ENCODE measurements at places on chromosomes 5 and 9. TPM values are rescaled to one million over a fixed set of nuclear protein-coding genes. Genes with fewer than 3 reads are reported as not detected.

DNA sequence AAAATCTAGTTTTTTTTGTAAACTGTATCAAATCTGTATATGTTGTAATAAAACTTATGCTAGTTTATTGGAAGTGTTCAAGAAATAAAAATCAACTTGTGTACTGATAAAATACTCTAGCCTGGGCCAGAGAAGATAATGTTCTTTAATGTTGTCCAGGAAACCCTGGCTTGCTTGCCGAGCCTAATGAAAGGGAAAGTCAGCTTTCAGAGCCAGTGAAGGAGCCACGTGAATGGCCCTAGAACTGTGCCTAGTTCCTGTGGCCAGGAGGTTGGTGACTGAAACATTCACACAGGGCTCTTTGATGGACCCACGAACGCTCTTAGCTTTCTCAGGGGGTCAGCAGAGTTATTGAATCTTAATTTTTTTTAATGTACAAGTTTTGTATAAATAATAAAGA, 24.3 kb downstream of the HMGCR start:
- no peak for DNase-seq

DNA sequence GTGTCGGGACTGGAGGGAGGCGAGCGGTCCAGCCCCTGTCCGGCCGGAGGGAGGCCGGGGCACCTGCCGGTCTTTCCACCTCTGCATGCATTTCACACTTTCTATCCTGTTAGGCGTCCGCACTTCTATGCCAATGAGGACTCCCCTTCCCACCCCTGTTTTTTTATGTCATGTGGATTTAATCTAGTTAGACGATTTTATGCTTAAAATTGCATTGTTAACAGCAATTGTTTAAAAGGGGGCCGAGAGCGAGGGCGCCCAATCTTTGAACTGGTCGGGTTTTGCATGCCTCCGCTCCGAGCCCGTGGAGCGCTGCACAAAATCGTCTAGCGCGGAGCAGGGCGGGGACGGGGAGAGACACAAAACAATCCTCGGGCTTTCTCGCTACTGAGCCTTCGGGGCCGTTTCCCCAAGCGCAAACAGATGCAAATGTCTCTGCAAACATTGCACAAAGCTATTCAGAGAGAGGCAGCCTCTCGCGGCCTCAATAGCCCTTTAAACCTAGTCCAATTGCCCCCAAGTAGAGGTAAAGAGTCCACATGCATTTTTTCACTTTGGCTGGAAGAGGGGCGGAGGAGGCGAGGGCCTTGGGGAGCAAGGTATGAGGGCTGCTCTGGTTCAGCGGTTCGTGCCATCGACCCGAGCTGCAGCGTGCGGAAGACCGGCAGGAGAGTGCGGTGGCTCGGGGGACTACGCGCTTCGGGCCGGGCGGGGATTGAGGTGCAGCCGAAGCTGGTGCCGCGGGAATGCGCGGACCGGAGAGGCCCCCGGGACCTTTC, 37.5 kb upstream of the TIFAB start:
- DNase-seq: no peak

- DNase-seq: no peak
These were observed 59.5 kb downstream of the LNPEP start for GRCh38 chr5:96995419-96995818.

GRCh38 chr9:35414889-35415288, 75.0 kb upstream of the RUSC2 start:
- no peak for DNase-seq

DNA sequence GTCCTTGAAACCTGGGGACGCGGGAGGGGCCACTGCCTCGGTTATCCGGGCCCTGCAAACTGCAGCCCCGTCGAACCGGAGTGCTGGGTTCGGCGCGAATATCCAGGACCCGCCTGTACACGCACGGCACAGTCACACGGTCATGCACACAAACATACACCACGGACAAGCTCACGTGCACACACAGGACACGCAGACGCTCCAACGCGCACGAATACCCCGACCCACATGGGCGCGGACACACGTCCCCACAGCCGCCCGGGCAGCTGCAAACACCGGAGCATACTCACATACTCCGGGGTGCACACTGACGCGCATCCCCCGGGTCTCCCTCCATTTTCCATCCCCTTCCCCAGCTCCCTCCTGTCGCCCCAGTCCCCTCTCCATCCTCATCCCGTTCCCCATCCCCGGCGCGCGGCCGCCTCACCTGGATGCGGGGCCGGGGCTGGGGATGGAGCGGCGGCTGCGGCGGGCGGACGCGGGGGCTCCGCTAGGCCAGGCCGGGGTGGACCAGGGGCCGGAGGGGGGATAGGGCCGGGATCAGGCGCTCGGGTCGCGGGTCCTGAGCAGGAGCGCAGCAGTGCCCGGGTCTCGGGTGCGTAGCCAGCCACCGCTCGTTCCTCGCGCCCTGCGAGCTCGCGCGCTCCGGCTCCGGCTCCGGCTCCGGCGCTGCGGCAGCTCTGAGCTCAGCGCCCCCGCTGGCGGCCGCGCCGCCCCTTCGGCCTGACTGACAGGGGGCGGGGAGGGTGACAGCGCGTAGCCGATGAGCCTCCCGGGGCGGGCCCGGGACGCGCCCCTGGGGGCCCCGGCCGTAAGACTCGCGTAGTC, at the start of the genes EIF4E1B and SNCB:
TSS of gene EIF4E1B (plus strand) at position 823 of the 828 bp plus-strand sequence. CDS start 12,113 bp downstream, outside the sequence.
TSS of gene SNCB (minus strand) at position 682 of the 828 bp plus-strand sequence. CDS start 880 bp downstream, outside the sequence.
- DNase-seq: peak; percentile 76

DNA sequence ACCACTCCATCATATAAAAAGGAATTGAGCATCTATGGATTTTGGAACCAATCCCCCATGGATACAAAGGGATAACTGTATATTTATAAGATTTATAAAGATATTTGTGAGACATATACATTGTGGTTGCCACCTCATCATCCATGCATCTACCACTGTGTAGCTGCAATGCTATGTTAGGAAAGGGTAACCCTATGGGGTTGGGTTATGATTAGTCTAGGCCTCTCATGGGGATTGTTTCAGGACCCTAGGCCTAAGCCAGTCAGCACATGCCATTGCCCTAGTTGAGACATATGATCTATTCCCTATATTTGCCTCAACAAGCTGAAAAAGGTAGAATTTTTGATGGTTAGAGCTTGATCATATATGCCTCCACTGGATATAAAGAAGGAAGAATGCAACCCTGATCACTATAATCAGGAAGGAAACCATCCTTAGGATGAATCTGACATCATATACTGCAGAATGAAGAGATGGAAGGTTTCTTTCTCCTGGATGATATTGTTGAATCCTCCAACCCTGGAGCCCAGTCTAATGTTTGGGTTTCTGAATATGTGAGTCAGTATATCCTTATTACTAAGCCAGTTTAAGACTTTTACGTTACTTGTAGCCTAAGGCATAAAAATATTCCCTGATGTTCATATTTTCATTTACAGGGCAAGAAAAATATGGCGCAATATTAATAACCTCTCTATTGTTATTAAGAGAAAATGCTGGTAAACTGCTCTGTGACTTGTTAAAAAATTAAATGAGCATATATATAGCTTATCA, 94.2 kb downstream of the ADAMTS19 start:
- DNase-seq: no peak

- DNase-seq: no peak
These were observed 104.3 kb upstream of the ARRDC3 start for GRCh38 chr5:91487420-91487819.

The ZNF883 gene
- 1.6 TPM for total RNA-seq

Data from activated CD8-positive, alpha-beta T cell treated with anti-CD3 and anti-CD28 coated beads for 36 hours (primary cell).